ENCODE measurements at places on chromosomes 7 and 10.

- DNase-seq = no peak
These were observed 66.1 kb downstream of the KCNMA1 start for GRCh38 chr10:77571490-77571889.

GRCh38 chr7:29434380-29434768 is 129.3 kb upstream of the PRR15 start:
- DNase-seq = no peak

DNA sequence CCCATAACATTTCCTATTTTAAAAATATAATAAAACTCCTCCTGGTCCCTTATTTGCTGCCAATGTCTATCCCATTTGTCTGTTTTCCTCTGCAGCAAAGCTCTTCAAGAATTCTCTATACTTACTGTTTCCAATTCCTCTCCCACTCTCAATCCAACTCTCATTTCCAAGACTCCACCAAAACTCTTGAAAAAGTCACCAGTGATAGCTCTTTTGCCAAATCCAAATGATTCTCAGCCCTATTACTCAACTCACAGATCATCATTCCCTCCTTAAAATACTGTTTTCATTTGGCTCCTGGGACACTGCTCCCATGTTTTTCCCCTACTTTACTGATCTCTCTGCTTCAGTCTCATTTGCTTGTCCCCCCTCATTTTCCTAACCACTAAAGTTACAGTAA is 139.4 kb downstream of the HIBADH start:
- DNase-seq = no peak

DNA sequence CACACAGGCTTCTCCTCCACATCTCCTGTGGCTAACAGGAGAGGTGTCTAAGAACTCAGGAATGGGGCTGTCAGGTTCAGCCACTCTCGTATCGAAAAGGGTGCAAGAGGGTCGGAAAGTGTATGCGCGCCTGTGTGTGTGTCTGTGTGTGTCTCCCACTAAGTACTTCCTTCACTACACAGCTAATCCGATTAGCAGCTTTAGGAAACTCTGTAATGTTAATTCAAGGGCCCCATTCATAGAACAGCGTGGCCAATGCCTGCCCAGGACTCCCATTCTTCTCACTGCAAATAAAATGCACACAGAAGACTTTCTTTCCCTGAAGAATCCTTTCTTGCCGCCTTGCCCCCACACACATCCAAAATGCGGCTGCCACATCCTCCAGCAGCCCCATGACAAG is 39.9 kb downstream of the TLL2 start:
- DNase-seq = no peak

- no peak for DNase-seq
These were observed 332.1 kb upstream of the MAGI2 start for GRCh38 chr7:79785556-79785955.

DNA sequence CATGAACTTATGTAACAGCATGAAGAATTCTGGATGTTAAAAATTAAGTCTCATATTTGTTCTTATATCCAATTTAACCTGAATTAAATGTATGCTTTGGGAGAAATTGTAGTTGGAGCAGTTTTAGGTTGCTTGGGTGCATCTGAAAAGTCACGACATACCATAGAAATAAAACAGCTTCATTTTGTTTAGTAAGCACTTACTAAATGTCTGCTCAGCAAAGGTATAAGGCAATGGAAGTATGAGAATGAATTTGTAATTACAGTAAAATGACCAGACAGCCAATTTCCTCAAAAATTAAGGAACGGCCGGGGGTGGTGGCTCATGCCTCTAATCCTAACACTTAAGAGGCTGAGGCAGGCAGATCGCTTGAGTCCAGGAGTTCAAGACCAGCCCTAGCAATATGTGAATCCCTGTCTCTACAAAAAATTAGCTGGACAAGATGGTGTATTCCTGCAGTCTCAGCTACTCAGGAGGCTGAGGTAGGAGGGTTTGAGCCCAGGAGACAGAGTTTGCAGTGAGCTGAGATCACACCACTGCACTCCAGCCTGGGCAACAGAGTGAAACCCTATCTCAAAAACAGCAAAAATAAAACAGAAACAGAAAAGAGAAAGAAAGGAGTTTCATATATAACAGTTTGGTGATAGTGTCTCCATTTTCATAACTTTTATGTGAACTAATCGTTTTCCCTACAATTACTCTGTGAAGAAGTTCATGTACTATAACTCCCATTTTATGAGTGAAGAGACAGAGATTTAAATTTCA is 47.2 kb upstream of the KLF6 start:
- no peak for DNase-seq

DNA sequence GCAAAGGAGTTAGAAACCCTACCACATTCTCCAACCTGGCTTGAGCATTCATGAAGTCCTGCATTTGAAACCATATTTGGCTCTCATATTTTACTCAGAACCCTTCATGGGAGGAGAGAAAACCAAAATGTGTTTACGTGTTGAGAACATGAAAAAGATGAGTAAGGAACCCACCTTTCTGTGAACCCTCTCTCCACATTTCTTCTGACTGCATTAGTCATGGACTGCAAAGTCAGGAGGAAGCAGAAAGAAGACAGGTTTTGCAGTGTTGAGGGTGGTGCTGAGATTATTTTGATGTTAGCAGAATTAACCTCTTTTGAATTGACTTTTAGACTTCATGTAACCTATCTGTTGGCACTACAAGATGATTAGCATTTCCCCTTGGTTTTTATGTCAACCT is 4.9 kb downstream of the IFIT1B start:
- no peak for DNase-seq
